Activated T-helper 9 cell treated with anti-CD3 and anti-CD28 coated beads, Interleukin-2, amount 50 U/mL, for 16 hours (primary cell): ENCODE measurements at places on chromosomes 16 and 17.

DNA sequence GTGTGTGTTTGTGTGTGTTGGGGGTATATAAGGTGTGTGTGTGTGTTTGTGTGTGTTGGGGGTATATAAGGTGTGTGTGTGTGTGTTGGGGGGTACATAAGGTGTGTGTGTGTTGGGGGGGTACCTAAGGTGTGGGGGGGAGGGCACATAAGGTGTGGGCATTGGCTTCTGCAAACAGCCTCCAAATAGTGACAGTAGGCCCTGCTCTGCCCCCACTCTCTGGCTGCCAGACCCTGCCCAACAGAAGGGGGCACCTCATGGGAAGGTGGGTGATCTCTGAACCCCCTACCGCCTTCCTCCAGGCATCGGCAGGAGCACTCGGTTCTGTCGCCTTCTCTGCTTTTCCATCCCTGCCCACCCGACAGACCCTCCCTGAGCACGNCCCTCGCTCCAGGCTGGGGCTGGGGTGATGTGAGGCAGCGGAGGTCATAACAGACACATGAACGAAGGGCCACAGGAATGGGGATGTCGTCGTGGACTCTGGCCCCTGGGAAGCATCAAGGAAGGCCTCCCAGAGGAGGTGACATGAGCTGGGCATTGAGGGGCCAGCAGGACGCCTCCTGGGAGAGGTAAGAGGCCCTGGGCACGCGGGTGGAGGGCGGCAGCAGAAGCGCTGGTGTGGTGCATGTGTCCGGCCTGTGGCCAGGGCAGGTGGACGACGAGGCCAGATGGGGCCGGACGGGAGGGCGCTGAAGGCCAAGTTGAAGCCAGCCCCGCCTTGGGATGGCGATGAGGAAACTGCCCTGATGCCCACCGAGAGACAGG lies 136.6 kb upstream of the RPH3AL start:
- no peak for DNase-seq

GRCh38 chr16:2042986-2043666 lies 4.5 kb downstream of the NTHL1 start:
- no peak for DNase-seq

- DNase-seq, result no peak
Observed at GRCh38 chr16:84890427-84890826, 70.6 kb downstream of the CRISPLD2 start.

DNA sequence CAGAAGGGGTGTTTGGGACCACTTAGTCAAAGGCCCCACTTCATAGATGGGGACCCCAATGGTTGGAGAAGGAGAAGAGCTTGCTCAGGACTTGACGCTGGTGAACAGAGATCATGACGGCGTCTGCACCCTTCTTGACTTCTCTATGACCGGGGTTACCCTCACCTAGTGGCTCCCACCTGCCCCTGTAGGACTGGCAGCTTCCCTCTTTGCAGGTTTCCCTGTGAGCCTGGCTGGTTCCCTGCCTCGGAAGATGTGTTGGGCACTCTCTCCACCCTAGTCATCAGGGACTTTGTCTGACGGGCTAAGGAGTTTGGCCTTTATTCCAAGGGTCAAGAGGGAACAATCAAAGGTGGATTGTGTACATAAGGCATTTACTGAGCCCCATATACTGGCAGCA lies 22.7 kb downstream of the TBX4 start:
- no peak for DNase-seq

GRCh38 chr16:57765160-57765728 lies 29.7 kb downstream of the KATNB1 start:
- DNase-seq, result no peak

GRCh38 chr17:17856386-17856785 lies 19.6 kb upstream of the SREBF1 start:
- no peak for DNase-seq

- DNase-seq, result no peak
Observed at GRCh38 chr17:66978514-66979061, 14.1 kb downstream of the CACNG4 start.
